Forelimb muscle (tissue), 1 donor: ENCODE measurements at places on chromosomes 7 and 10. TPM values are rescaled to one million over a fixed set of nuclear protein-coding genes. Genes with fewer than 3 reads are reported as not detected.

DNA sequence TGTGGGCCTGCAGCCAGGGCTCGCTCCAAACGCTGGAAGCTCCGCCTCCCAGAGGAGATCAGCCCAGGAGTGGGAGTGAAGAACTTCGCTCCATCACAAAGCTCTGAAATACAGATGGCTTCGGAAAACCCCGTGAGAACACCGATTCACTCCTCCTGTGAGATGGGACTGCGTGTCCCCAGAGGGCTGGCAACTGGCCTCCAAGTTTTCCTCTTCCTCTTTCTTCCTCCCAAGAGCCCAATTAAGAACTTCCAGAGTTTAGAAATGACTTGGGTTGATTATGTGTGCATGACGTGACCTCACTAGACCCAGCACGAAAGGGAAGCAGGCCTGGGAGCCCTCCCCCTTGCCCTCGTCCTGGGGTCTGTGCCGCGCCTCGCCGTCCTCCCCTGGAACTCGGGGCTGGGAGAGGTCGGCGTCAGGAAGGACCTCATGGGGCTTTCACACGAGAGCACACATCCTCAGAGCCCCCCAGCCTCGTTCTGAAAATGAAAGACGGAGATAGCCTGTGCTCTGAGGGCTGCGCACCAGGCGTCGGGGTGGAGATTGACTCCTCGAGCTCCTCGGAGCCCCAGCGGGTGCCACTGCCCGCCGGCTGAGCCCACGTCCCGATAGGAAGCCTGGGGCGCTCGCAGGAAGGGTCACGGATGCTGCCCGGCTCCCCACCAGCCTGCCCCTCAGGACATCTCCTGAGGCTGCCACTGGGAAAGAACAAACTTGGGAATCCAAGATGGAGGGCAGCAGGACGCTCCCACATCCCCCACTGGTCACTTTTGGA lies 37.8 kb downstream of the PTPRN2 start:
- DNase-seq: no peak

- no peak for DNase-seq
Observed at GRCh38 chr10:67224553-67224952, 298.7 kb downstream of the LRRTM3 start.

PLXDC2 gene
- 30.7 TPM for polyA plus RNA-seq

DNA sequence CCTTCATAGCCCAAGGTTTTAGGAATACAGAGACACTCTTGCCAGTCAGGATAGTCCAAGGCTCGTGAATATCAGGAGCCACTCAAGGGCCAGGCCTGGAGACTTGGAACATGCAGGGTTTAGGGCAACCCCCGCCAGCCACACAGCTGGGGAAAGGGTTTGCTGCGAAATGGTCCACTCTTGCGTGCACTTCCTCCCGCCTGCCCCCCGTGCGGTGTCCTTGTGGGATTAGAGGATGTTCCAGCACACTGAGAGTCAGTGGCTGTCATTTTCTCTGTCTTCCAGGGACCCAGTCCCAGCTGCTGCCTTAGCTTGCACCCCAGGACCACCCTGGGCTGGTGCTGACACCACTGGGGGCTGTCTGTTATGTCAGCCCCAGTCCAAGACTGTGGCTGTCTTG lies 38.5 kb downstream of the POR start:
- no peak for DNase-seq

DNA sequence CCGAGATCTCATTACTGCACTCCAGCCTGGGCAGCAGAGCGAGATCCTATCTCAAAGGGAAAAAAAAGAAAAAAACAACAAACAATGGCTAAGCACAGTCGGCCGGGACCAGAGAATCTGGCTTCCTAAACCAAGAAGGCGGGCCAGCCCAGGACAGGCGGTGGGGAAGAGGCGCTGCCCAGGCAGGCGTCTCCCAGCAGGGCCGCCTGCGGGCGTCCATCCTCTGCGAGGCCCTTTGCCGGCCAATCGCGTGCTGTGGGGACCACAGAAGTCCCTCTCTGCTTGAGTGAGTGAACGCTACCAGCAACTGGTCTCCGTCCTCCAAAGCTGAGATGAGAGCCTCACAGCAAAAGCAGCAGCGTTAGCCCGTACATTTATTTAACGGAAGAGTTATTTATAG lies 14.7 kb upstream of the BMS1 start:
- no peak for DNase-seq
